Aorta (tissue), 5 donors: ENCODE measurements at places on chromosomes 5 and 9. TPM values are rescaled to one million over a fixed set of nuclear protein-coding genes. Genes with fewer than 3 reads are reported as not detected.

DNA sequence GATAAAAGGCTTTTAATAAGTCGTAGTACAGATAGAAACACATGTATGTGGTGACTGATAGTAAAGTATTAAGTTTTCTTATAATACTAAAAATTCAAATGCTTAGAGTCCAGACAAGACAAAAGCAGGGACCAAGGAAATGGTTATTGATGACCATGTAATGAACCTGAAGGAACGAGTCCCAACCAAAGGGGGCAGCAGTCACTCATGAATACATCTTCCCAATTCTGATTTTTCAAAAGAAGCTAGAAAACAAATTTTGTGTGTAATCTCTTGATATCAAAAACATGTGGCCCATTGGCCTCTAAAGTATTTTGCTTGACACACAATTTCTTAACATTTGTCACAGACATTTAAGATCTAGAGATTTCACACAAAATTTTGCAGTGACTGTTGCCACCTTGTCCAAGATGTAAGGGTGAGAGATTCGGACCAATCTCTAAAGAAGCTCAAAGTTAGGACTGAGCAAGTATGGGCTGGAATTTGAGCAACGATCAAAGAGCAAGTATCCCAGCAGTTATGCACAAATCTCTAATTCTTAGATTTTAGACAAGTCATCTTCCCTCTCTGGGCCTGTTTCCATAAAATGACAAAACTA is 66.8 kb downstream of the ARL15 start:
- H3K27ac ChIP-seq, result no peak overlapping the region
- H3K36me3 ChIP-seq, result no peaks in the 10 kb centered on the region
- no peaks in the 10 kb centered on the region for H3K27me3 ChIP-seq
- DNase-seq, result no peak
- no peaks in the 10 kb centered on the region for H3K4me1 ChIP-seq
- H3K4me3 ChIP-seq, result no peak overlapping the region

- no peaks in the 10 kb centered on the region for H3K36me3 ChIP-seq
- peak; percentile 72 for DNase-seq
- no peak overlapping the region for H3K27ac ChIP-seq
- H3K4me3 ChIP-seq, result no peak overlapping the region
- no peaks in the 10 kb centered on the region for H3K4me1 ChIP-seq
Measured at GRCh38 chr5:170791325-170791954, 7.9 kb downstream of the GABRP start.

GRCh38 chr5:55037046-55037771 is 13.2 kb downstream of the GZMK start:
- H3K27me3 ChIP-seq, result no peaks in the 10 kb centered on the region
- H3K4me3 ChIP-seq, result no peak overlapping the region

GRCh38 chr9:36940881-36941280 is 93.2 kb downstream of the PAX5 start:
- H3K36me3 ChIP-seq, result no peaks in the 10 kb centered on the region
- H3K4me1 ChIP-seq, result no peaks in the 10 kb centered on the region
- H3K4me3 ChIP-seq, result no peak overlapping the region
- DNase-seq, result no peak
- H3K27me3 ChIP-seq, result no peaks in the 10 kb centered on the region

- DNase-seq, result no peak
- H3K4me1 ChIP-seq, result no peaks in the 10 kb centered on the region
- no peak overlapping the region for H3K4me3 ChIP-seq
Measured at GRCh38 chr5:104513121-104513602, 950.6 kb upstream of the NUDT12 start.

- no peaks in the 10 kb centered on the region for H3K27me3 ChIP-seq
- no peaks in the 10 kb centered on the region for H3K36me3 ChIP-seq
- no peak for DNase-seq
- H3K4me1 ChIP-seq, result peaks cover 3% of the 10 kb centered on the region
Measured at GRCh38 chr5:174735498-174736330, 11.3 kb downstream of the MSX2 start.

- H3K4me1 ChIP-seq, result no peaks in the 10 kb centered on the region
- no peaks in the 10 kb centered on the region for H3K27me3 ChIP-seq
- no peaks in the 10 kb centered on the region for H3K36me3 ChIP-seq
- no peak overlapping the region for H3K27ac ChIP-seq
Measured at GRCh38 chr5:997001-997474, 11.6 kb upstream of the NKD2 start.

DNA sequence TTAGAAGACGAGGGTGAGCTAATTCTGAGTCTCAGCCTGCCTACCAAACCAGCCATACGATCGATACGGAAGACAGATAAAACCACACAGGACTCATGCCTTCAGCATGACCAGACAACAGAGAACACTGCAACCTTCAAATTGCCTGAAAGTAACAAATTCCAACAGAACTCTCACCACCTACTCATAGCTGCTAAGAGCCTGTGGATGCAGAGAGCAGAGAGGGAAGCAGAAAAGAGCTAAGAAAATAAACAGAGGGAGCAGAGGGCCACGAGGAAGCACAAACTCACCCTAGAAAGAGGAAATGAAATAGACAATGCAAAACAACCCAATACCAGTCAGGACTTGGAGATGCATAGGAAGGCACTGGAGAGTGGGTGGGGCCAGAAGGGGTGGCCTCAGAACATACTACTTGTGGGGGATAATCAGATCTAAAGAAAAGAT is 86.7 kb upstream of the TAS2R1 start:
- H3K27ac ChIP-seq, result no peak overlapping the region
- no peak overlapping the region for H3K4me3 ChIP-seq
- H3K36me3 ChIP-seq, result no peaks in the 10 kb centered on the region
- no peaks in the 10 kb centered on the region for H3K4me1 ChIP-seq

GRCh38 chr9:134374301-134375010 is 48.2 kb downstream of the RXRA start:
- DNase-seq, result peak; percentile 70
- H3K27ac ChIP-seq, result peak overlapping the region; percentile 12
- no peak overlapping the region for H3K4me3 ChIP-seq
- no peaks in the 10 kb centered on the region for H3K4me1 ChIP-seq
- H3K36me3 ChIP-seq, result no peaks in the 10 kb centered on the region

GRCh38 chr9:119289740-119290433 is 79.3 kb downstream of the BRINP1 start:
- no peak overlapping the region for H3K27ac ChIP-seq
- no peaks in the 10 kb centered on the region for H3K4me1 ChIP-seq
- no peak overlapping the region for H3K4me3 ChIP-seq

Gene CXCL14
- total RNA-seq, result 97.1 TPM

Gene ANKRD31
- 0.16 TPM for total RNA-seq

Gene FGF10
- 10.0 TPM for total RNA-seq

Gene SCGB3A2
- not detected for total RNA-seq

Gene IFNB1
- not detected for total RNA-seq

Gene PTCH1
- 9.0 TPM for total RNA-seq

Gene PCDHA10
- total RNA-seq, result 0.65 TPM

Gene HTR1A
- total RNA-seq, result 0.52 TPM
